Esophagus squamous epithelium (tissue), 5 donors: ENCODE measurements at places on chromosomes 4 and X.

DNA sequence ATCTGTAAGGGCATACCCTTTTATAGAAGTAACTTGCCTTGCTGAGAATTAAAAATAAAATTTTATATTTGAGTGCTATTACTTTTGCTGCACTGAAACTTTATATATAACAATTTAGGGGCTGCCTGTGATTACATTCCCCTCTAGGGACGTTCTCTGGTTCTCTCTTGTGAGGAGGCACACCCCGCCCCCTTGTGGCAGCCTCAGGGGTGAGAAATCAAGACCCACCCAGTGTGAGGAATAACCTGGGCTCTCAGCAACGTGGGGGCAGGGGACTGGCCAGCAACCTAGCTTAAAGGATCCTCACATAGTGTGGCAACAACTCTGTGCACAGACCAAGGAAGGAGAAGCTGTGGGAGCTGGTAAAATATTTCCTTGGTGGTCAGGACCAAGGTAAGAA lies 43.7 kb downstream of the MAGEA9 start:
- no peak for DNase-seq

DNA sequence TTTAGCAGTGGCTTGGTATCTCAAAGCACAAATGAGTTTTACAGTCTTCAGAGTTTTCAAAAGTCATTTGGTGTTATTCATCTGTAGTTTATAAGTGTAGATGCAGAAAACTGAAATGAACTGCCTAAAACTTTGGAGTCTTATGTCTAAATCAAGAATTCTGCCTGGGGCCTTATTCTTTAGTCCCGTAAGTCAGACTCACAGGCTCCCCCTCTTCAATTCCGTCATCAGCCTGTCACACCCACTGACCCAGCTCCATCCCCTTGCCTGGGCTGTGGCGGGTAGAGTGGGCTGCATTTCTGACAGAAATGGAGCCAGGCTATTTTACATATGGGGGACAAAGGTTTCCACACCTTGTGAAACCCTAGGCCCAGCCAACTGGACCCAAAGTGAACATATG lies 44.3 kb downstream of the TSPAN5 start:
- DNase-seq = no peak

DNA sequence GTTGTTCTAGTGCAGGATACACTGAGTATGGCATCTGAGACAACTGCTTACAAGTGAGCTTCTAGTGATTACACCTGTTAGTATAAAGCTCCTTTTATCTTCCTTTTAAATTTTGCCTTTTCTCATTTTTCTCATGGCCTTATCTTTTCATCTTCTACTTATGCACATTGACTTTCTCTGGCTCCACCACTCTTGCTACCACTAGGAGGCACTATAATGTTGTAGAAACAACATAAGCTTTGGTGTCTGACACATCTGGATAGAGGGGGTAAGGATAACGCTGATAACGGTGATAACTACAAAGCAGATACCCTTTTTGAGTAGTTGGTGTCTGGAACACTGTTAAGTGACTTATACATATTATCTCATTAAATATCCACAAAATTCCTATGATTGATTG lies 187.4 kb upstream of the TEX13C start:
- no peak for DNase-seq

GRCh38 chr4:158255727-158256324 lies 45.5 kb downstream of the TMEM144 start:
- no peak for DNase-seq

DNA sequence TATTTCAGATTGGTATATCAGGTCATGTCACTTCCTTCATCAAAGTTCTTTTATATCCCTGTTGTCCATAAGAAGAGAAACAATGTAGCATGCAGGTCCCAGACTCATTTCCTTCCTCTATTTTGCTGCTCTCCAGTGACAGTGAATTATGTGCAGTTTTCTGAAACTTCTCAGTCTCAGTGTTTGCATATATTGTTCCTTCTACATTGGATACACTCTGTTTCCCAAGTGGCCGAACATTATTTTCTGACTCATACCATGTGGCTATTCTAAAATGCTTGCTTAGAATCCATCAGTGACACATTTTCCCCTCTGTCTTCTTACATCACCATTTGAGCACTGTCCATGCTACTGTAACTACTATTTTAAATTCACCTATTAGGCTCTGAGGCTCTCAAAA lies 305.7 kb downstream of the PDHA2 start:
- no peak for DNase-seq

GRCh38 chr4:22485737-22486136 lies 30.1 kb downstream of the ADGRA3 start:
- DNase-seq = no peak

GRCh38 chr4:94000559-94000958 lies 172.0 kb downstream of the ATOH1 start:
- no peak for DNase-seq

DNA sequence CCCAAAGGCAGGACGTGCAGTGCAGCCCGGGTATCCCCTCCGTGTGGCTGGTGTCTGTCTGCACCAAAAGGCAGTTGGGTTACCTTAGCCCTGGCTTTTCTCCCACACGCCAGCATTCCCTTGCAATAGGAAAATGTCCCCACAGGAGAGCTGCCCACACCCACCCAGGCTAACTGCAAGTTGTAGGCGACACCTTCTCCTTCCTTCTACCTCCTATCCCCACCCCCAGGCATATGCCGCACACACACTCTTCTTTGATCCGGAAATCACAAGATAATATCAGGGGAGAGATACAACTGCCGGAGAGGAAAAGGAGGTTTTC lies 444 bp upstream of the APBB2 start:
- DNase-seq = no peak

DNA sequence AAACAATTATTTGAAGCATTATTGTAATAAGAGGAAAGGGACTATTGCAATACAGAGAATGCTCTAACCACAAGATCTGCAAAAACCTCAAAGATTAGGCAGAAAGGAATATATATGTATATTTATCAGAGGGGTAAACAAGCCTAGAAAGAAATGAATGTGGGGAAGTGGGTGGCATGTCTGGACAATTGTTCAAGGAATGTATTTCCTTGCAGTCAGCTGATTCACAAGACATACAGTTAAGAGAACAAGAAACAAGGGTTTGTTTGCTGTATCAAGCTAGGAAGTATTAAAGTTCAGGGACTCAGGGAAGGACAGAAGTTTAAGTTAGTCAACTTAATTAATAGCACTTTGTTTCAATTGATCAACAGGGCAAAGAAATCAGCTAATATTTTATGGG lies 514.7 kb downstream of the CENPC start:
- DNase-seq = no peak

DNA sequence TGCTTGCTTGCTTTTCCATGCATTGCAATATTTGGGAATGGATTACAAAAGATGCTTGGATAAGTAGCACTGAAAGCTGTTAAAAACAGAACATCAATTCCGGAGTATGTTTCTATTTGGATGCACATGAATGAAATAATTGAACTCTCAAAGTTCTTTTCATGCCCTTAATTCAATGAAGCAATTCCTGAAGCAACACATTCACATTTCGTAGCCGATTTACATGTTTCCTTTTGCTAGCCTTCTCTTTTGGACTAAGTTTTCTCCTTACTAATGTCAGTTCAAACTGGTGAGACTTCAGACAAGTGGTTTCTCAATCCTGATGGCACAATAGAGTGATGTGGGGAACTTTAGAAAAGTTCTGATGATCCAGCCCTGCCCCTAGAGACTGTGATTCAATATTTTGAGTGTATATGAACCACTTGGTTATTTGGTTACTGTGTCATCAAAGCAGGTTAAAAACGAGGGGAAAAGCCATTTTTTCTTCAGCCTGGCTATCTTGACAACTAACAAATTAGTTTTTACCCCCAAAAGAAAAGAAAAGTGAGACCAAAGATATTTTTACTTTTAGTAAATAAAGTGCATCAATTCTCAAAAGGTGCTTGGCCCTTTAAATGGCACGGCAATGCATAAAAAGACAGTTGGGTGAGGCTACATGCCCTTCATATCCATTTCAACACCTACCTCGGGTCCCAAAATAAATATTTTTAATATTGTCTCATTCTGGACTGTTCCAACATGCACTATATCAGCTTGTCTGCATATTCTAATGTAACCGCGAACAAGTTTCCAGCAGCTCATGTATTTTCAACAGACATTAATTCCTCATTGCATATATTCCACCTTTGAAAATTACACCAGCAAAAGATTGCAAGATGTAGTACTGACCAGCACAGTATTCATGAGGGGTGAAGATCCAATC lies 90.1 kb upstream of the RPL34 start:
- DNase-seq = no peak

GRCh38 chrX:77640702-77641101 lies 145.3 kb downstream of the ATRX start:
- no peak for DNase-seq

GRCh38 chr4:5164221-5164912 lies 113.1 kb downstream of the STK32B start:
- DNase-seq = no peak

- DNase-seq = no peak
Measured at GRCh38 chr4:41095973-41096372, 118.4 kb downstream of the APBB2 start.

DNA sequence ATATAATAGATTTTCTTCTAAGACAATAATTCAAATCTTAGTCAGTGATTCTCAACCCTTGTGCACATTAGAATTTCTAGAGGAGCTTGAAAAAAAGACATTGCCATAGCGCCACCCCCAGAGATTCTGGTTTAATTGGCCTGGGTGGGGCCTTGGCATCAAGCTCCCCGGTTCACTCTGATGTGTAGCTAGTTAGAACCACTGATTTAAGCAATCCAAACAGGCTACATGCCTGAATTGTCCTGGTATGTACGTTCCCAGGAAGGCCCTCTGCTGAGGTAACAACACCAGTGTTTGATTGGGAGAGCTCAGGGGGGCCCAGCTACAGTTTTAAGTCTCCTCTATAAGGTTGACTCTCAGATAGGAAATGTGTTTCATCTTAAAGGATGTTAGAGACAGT lies 1.3 kb upstream of the ATP10D start:
- no peak for DNase-seq

- DNase-seq = no peak
Measured at GRCh38 chr4:181604546-181604945, 638.7 kb upstream of the TENM3 start.

GRCh38 chr4:22299678-22300077 lies 216.2 kb downstream of the ADGRA3 start:
- DNase-seq = no peak

GRCh38 chrX:119756926-119757635 lies 1.3 kb upstream of the SOWAHD start:
- DNase-seq = no peak

DNA sequence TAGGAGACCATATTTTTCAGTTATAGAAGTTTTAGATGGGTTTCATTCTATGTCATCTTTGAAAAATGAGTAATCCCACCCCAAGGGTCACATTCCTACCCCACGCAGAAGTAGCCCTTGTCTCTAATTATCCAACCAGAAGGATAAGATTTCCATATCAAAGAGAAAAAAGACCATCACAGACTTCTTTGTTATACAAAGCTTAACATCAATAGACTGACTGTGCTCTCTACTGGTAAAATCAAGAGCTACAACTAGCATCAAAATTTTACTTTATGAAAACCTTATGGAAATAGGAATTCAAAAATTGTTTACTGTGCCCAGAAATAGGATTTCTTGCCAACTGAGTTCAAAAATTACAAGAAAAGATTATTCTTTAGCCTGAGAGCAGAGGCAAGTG lies 24.9 kb downstream of the TNMD start:
- no peak for DNase-seq

DNA sequence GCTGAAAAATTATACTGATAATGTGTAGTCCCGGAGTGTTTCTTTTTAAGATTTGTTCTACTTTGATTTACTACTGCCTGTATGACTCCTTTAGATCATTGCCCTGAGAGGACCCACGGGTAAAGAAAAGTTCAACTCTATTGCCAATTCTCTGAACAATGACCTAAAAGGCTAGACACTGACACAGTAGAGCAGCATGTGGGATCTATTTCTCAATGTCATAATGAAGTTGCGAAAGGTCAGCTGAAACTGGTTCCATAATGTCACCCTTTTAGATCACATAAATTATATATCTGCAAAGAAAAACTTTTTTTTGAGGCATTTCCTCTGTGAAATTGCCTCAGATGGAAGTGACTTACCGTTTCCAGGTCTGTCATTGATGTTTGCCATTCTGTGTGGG lies 67.4 kb downstream of the GLRB start:
- no peak for DNase-seq

DNA sequence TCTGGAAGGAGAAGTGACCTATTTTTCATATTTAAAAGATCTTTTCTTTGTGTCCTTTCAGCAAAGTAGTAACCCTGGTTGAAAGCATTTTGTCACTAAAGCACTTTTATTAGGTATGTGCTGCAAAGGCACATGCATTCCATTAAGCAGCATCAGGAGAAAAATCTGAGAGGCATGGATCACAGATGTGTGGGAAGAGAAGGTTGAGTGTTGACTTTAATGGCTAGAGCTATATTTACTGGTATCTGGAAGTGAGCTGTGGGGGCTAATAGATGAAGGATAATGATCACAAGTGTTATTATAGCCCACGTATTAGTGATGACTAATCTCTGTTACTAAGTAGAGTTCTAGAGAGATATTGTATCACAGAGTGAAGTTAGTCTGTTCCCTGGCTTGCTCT lies 1520.7 kb downstream of the ARAP2 start:
- no peak for DNase-seq

- no peak for DNase-seq
Measured at GRCh38 chr4:110088670-110089069, 109.7 kb downstream of the ELOVL6 start.
